Activated T-cell treated with anti-CD3 and anti-CD28 coated beads, Interleukin-2, amount 50 U/mL, for 72 hours (primary cell): ENCODE measurements at places on chromosomes 6 and 20. TPM values are rescaled to one million over a fixed set of nuclear protein-coding genes. Genes with fewer than 3 reads are reported as not detected.

DNA sequence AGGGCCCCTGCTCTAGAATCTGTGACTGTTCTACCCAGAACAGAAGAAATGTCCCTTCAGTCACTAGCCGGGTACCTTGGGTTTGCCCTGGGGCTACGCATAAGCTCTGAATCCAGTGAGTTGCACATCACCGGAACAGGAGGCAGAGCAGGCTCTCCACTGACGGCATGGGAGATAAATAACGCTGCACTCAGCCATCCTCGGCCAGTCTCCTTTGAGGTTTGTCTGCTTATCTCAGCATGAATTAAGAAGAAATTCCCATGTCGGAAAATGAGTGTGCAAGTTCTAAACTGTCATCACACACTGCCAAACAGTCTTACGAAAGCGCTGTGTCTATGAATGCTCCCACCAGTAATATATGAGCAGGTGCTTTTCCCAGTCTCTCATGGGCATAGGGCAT lies 90.8 kb downstream of the FAM50B start:
- no peak overlapping the region for H3K27ac ChIP-seq
- H3K4me3 ChIP-seq: no peak overlapping the region

- H3K4me1 ChIP-seq: no peaks in the 10 kb centered on the region
- H3K27ac ChIP-seq: no peak overlapping the region
- no peak overlapping the region for H3K4me3 ChIP-seq
- no peak for DNase-seq
Measured at GRCh38 chr20:1588533-1589460, 31.0 kb downstream of the SIRPB1 start.

GRCh38 chr20:235891-236290 lies 8.8 kb downstream of the DEFB129 start:
- H3K4me1 ChIP-seq: peaks cover 32% of the 10 kb centered on the region
- H3K27me3 ChIP-seq: no peaks in the 10 kb centered on the region
- no peak overlapping the region for H3K4me3 ChIP-seq
- no peaks in the 10 kb centered on the region for H3K36me3 ChIP-seq
- no peak overlapping the region for H3K27ac ChIP-seq

DNA sequence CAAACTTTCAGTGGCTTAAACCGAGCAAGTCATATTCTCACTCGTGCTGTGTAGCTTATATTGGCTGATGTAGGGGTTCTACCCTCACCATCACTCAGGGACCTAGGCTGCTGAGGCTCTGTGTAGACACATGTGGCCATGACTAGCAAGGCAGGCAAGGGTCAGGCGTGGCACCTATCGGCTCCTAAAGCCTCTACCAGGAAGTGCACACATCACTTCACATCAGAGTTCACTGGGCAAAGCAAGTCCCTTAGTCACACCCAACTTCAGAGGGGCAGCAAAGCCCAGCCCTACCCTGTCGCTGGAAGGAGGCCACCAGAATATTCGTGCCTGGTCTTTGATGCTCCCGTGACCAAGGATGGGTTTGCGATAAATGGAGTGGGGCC lies 42.9 kb downstream of the PPP1R14C start:
- peaks cover 46% of the 10 kb centered on the region for H3K27me3 ChIP-seq
- no peak overlapping the region for H3K27ac ChIP-seq
- no peak for DNase-seq
- no peaks in the 10 kb centered on the region for H3K36me3 ChIP-seq
- no peaks in the 10 kb centered on the region for H3K4me1 ChIP-seq
- no peak overlapping the region for H3K4me3 ChIP-seq

DNA sequence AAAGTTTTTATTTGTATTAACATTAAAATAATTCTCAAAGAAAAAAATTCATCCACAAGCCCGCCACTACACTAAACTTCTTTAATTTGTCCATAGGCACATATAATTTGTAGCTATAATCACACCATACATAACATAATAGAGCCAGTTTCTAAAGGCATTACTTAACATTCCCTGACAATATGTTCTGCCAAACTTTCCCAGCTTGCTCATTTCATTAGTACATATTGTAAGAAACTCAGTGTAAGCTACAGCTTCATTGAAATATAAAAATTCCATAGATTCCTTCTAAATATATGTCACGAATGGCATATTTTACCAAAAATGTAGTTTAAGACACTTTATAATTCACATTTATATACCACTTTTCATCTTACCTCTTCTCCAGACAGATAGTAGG lies 59.3 kb downstream of the MAN1A1 start:
- no peak overlapping the region for H3K4me3 ChIP-seq
- H3K36me3 ChIP-seq: peaks cover 13% of the 10 kb centered on the region
- DNase-seq: no peak
- H3K27ac ChIP-seq: no peak overlapping the region

DNA sequence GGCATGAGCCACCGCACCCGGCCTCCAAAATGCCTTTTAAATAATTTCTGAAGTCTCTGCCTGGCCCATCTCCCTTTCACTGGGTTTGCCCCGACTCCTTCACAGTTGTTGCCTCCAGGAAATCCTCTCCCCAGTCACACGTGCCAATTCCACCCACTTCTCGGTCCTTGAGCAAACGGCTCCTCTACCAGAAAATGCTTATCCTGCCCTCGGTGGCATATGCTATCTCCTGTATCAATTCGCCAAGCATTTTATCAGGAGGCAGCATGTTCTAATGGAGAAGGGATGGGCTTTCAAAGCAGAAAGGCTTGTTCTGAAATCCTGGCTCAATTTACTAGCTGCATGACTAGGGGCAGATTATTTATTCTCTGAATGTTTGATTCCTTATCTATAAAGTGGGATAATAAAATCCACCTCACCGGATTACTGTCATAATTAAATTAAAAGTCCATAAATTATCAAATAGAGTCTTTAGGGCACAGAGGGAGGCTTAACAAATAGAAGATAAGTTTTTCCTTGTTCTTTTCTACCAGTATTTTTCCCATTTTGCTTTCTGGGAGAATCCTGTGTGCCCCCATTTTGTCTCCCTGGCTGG lies 66.3 kb downstream of the PPP1R3G start:
- no peak for DNase-seq
- H3K27ac ChIP-seq: no peak overlapping the region
- H3K36me3 ChIP-seq: no peaks in the 10 kb centered on the region
- H3K4me1 ChIP-seq: no peaks in the 10 kb centered on the region
- no peaks in the 10 kb centered on the region for H3K27me3 ChIP-seq

- no peak for DNase-seq
- no peaks in the 10 kb centered on the region for H3K36me3 ChIP-seq
- H3K4me3 ChIP-seq: no peak overlapping the region
- no peak overlapping the region for H3K27ac ChIP-seq
- H3K4me1 ChIP-seq: peaks cover 5% of the 10 kb centered on the region
Measured at GRCh38 chr20:58546416-58546711, 31.2 kb upstream of the APCDD1L start.

DNA sequence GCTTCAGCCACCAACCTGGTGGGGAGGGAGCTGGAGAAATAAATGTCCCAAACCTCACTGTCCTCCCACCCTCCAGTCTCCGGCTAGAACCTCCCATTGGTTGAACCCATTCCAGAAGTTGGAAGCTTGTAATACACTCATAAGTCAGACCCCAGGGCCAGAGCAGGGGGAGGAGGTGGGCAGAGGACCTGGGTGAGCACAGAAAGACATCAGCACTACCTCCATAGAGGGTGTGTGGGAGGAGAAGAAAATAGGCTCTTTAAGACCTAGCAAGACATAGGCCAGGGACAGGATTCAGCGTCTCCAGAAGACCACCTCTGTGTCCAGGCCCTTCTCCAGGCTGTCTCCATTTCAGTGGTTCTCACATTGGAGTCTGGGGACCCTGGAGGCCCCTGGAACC lies 73.3 kb upstream of the TOP1 start:
- H3K4me1 ChIP-seq: no peaks in the 10 kb centered on the region
- H3K27me3 ChIP-seq: no peaks in the 10 kb centered on the region
- H3K4me3 ChIP-seq: no peak overlapping the region
- DNase-seq: no peak

TMEM200A gene
- 0.67 TPM for total RNA-seq

GFOD1 gene
- total RNA-seq: 5.2 TPM

CD109 gene
- 21.6 TPM for total RNA-seq

RNF39 gene
- total RNA-seq: not detected

SLC2A10 gene
- not detected for total RNA-seq
